Activated CD4-positive, alpha-beta memory T cell treated with anti-CD3 and anti-CD28 coated beads for 36 hours (primary cell): ENCODE measurements at places on chromosomes 2 and 18.

DNA sequence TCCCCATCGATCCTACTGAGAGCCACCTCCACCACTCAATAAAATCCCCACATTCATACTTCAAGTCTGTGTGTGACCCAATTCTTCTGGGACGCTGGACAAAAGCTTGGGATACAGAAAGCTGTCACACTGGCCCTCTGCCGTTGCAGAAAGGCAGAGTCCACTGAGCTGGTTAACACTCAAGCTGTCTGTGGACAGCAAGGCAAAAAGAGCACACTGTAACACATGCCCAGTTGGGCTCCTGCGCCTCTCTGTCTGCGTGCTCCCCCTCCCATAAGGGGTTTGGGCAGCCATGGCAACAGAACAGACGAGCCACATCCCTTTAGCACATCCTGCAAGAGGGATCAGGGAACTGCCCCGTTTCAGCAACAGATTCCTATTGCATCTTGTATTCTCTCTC is 106.9 kb upstream of the RGPD4 start:
- DNase-seq = no peak

DNA sequence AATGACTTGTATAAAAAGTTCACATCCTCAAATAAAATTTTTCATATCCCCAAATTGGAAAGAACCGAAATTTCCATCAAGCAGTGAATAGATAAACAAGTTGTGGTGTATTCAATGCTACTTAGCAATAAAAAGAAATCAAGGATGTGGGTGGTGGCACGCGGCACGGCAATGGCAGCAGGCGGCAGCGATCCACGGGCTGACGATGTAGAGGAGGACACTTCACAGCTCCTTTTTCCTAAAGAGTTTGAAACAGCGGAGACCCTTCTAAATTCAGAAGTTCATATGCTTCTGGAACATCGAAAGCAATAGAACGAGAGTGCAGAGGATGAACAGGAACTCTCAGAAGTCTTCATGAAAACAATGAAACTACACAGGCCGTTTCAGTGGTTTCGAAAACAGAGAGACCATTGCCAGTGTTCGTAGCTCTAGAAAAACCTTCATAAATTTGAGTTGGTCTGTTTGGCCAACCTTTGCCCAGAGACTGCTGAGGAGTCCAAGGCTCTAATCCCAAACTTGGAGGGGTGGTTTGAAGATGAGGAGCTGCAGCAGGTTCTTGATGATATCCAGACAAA is 9.8 kb upstream of the IL36A start:
- peak; percentile 54 for DNase-seq

GRCh38 chr2:22822835-22823234 is 562.1 kb upstream of the KLHL29 start:
- DNase-seq = no peak

- no peak for DNase-seq
Measured at GRCh38 chr2:172455121-172455515, 27.7 kb downstream of the ITGA6 start.

GRCh38 chr2:181952404-181953226 is 33.0 kb upstream of the PPP1R1C start:
- DNase-seq = no peak

- no peak for DNase-seq
Measured at GRCh38 chr2:163713534-163714311, 22.1 kb downstream of the FIGN start.

DNA sequence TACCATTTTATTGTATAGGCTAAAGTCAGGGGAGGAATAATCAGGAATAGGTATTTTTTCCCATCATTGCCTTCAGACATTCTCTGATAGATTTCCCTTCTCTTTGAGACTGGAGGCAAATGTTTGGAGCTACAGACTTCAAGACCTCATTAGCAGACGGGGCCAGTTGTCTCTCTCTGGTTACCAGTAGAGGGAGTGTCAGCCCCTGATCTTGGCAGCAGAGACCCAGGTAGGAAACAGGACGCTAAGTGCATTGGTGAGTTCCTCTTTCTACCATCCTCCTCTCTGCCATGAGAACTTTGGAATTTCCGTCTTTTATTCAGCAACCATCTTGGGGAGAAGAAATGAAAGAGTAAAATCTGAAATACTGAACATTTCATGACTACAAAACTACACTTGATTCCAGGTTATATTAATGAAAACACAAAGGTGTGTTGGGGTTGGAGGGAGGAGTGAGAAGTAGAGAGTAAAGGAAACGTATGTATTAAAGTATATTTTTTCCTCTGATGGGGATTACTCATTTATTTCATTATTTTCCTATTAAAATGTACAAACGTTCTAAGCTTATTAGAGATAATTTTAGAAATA is 186.2 kb upstream of the GCFC2 start:
- DNase-seq = no peak

DNA sequence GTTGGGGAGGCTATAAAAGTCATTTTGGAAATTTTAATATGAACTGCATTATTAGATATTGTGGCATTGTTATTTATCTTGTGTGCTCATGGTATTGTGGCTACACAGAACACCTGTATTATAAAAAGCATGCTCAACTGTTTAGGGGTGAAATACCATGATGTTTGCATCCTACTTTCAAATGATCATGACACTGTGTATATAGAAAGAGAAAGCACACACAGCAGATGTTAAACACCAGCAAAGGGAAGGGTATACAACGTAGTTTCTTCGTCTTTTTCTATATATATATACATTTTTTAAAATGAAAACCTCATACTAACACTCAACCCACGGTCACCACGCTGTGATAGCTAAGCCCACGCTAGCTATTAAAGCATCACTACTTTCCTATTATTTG is 27.1 kb downstream of the STARD7 start:
- DNase-seq = no peak

DNA sequence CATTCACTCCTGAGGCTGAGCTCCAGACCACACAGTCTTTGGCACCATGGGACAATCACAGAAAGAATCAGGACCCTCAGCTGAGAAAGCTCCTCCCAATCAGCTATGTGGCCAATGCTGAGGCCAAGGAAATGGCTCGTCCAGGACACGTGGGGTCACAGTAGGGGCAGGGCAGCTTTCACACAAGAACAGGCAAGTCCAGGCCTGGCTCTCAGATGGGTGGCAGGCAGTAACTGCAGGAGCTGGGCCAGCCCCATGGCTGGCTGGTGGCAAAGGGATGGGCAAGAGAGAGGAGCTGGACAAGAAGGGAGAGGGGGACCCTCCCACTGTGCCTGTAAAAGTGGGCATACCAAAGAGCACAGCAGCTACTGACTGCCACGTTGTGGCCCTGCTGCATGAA is 12.2 kb upstream of the EDAR start:
- DNase-seq = no peak
